Activated naive CD8-positive, alpha-beta T cell treated with anti-CD3 and anti-CD28 coated beads, Interleukin-2, amount 50 U/mL, for 24 hours (primary cell): ENCODE measurements at places on chromosomes 7 and 10.

GRCh38 chr10:93463723-93464476 is 18.2 kb downstream of the MYOF start:
- no peak for DNase-seq

- DNase-seq, result no peak
Measured at GRCh38 chr7:45174966-45175765, 17.6 kb downstream of the RAMP3 start.

GRCh38 chr7:90879924-90880323 is 283.8 kb downstream of the CDK14 start:
- no peak for DNase-seq

DNA sequence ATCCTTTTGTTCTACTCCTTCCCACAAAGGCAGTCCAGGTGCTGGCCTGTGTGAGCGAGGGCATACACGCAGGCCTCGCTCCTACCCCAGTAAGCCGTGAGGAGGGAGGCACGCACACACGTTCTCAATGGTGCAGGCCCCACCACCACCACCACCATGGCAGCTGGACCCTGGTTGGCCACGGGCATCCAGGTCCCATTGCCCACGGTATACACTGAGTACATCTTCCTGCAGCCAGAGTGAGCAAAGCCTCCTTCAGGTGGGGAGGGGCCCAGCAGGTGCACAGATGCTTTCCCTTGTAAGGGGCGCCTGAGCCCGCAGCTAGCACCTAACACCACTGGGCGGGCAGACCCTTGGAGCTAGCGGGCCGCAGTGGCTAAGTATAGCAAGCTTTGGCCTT is 373.3 kb upstream of the MKI67 start:
- no peak for DNase-seq

GRCh38 chr10:68576118-68576517 is 16.0 kb downstream of the TET1 start:
- no peak for DNase-seq

DNA sequence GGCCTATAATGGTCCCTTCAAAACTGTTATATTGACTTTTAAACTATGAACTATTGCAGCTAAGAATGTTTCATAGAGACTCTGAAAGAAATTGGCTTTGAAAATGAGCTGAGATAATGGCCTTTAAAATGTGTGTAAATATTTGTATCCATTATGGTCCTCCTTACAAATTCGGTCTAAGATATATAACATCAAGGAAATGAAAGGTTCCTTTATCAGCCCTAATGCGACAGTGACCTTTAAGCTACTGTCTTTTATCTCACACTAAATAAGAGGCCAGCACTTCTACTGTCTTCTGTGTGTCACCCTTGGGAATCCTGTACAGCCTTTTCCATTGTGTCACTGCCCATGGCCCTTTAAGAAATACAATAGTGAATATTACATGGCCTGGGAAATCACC is 19.5 kb downstream of the COL28A1 start:
- DNase-seq, result no peak

DNA sequence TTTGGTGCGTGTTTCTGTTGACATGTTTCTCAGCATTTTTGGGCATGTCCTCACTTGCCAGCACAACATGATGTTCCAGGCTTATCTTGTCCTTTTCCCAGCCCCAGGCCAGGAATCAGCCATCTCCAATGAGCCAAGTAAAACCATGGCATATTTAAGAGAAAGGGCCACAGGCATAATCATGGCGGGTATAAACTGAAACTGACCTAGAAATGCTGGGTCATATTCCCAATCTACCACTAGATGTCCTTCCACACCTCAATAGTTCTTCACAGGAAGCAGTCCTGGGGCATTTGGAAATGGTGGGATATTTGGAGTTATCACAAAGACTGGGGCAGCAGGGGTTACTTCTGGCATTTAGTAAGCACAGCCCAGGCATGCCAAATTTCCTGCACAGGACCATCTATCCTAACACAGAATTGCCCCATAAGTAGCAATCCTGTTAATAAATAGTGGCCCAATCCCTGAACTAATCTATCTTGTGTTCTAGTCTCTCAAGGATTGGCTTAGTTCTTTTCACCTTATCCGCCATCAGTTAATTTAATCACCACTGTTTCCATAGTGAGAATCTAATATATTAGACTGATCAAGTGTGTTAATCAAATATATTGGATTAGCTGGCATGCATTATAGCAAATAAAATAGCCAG is 101.6 kb downstream of the NPSR1 start:
- no peak for DNase-seq

GRCh38 chr7:101896941-101897340 is 79.5 kb downstream of the CUX1 start:
- no peak for DNase-seq

DNA sequence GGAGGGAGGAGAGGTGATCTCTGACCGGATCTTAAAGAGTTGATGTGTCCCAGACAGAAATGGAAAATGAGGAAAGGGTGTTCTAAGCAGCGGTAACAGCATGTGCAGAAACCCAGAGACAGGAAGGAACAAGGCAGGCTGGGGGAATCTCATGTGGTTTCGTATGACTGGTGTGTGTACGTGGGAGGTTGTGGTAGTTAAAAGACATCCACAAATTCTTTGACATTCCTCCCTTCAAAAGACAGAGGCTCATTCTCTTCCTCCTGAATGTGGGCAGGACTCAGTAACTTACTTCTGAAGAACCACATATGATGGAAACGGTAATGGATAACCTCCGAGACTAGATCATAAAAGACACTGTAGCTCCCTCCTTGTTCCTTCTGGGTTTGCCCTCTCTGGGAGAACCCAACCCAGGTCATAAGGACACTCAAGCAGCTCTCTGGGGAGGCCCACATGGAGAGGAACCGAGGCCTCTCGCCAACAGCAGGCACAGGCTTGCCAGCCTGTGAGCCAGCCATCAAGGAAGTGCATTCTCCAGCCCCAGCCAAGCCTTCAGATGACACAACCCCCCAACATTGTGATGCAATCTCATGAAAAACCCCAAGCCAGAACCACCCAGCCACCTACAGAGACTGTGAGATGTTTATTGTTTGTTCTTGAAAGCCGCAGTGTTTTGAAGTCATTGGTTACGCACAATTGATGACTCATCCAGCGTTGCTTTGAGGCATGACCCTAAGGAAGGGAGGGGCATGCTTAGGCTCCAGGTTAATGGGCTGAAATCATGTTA is 116.0 kb downstream of the SLIT1 start:
- DNase-seq, result no peak

DNA sequence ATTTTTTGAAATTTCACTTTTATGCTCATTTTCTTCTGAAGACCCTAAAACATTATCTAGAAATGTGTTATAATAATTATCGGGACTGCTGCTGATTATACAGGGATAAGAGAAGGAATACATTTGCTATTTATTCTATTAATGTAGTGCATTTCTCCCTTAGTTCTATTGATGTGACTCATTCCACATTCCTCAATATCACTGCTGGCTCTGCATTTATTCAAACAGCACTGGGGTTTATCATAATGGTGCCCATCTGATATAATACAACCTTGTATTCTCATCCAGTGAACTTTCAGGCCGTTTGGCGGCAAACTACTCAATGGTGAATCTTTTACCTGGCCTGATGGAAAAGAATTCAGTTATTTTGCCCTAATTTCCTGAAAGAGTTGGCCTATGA is 7.8 kb downstream of the KCND2 start:
- no peak for DNase-seq

DNA sequence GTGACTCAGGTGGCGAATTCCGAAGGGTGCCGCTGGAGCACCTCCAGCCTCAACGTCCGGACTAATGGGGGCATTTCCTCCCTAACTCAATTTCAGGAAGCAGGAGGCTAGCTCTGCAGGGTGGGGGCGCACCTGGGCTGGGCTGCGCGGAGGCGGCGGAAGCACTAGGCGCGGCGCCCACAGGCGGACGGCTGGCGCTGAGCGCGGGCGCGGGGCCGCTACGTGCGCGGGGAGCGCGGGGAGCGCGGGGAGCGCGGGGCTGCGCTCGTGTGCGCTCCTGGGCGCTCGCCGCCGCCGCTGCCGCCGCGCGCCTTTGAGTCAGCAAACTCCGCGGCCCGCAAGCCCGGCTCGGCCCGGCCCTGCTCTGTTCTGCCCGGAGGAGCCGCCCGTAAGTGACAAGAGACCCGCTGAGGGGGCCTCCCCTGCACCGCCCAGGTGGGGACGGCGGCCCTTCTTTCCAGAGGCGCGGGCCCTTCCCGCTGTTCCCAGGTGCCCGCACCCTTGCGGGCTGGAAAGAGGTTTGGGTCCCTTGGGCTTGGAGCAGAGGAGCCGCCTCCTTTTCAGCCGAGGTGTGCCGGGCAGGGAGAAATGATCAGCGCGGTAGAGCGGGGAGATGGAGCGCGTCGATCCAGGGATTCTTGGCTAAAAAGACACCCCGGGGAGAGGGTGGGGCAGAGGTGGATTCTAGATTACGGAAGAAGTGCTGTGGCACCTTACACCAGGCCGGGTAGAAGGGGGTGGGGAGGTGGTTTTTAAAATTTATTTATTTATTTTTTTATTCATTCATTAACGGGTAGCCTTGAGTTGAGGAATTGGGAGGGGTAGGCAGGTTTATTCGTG is at the start of gene SNX10:
SNX10 (plus strand) TSS at position 164 of the 840 bp plus-strand sequence. CDS start 54,581 bp downstream, outside the sequence.
- DNase-seq, result peak; percentile 76
